ENCODE measurements at places on chromosomes 7 and 10. TPM values are rescaled to one million over a fixed set of nuclear protein-coding genes. Genes with fewer than 3 reads are reported as not detected.

Gene KNDC1
- 1.6 TPM for total RNA-seq

Gene PDCD11
- 29.6 TPM for total RNA-seq

Gene PAX4
- not detected for total RNA-seq

Gene CYP2C19
- under 0.01 TPM for total RNA-seq

Gene WASHC2A
- total RNA-seq: 24.7 TPM

Gene ELFN1
- under 0.01 TPM for total RNA-seq

Gene FAM200A
- total RNA-seq: 9.0 TPM

Gene RBM20
- not detected for total RNA-seq

Gene DYDC2
- not detected for total RNA-seq

Gene FBXO24
- total RNA-seq: 0.54 TPM

Gene TYW1B
- 1.6 TPM for total RNA-seq

Gene TMEM213
- not detected for total RNA-seq

Gene ORC5
- total RNA-seq: 12.3 TPM

Gene GALNT17
- 0.79 TPM for total RNA-seq

Gene TCERG1L
- 1.2 TPM for total RNA-seq

Gene NUTM2D
- total RNA-seq: 5.1 TPM

Gene EIF5AL1
- 0.54 TPM for total RNA-seq

Gene MSMB
- not detected for total RNA-seq

All from placental epithelial cell (primary cell).